Left cardiac atrium (tissue), 4 donors: ENCODE measurements at places on chromosomes 5 and 9. TPM values are rescaled to one million over a fixed set of nuclear protein-coding genes. Genes with fewer than 3 reads are reported as not detected.

DNA sequence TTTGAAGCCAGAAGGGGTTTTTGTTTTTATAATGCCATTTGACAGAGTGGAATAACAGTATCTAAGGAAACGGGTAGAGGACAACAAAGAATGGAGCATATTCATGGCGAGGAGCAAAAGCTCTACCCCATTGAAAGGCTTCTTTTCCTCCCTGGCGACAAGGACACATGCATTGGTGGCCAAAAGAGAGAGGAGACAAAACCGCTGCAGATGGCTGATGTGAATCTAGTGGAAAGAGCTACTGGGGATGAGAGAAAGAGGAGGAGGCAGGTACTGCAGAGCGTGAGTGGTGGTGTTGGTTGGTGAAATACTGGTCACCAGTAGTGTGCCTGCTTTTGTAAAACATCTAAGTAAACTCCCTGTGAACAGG lies 491 bp downstream of the APC start:
- DNase-seq, result no peak

- DNase-seq, result no peak
Observed at GRCh38 chr9:121651008-121651294, 483 bp upstream of the DAB2IP start.

GRCh38 chr9:88530051-88530450 lies 4.9 kb upstream of the NXNL2 start:
- no peak for DNase-seq

DNA sequence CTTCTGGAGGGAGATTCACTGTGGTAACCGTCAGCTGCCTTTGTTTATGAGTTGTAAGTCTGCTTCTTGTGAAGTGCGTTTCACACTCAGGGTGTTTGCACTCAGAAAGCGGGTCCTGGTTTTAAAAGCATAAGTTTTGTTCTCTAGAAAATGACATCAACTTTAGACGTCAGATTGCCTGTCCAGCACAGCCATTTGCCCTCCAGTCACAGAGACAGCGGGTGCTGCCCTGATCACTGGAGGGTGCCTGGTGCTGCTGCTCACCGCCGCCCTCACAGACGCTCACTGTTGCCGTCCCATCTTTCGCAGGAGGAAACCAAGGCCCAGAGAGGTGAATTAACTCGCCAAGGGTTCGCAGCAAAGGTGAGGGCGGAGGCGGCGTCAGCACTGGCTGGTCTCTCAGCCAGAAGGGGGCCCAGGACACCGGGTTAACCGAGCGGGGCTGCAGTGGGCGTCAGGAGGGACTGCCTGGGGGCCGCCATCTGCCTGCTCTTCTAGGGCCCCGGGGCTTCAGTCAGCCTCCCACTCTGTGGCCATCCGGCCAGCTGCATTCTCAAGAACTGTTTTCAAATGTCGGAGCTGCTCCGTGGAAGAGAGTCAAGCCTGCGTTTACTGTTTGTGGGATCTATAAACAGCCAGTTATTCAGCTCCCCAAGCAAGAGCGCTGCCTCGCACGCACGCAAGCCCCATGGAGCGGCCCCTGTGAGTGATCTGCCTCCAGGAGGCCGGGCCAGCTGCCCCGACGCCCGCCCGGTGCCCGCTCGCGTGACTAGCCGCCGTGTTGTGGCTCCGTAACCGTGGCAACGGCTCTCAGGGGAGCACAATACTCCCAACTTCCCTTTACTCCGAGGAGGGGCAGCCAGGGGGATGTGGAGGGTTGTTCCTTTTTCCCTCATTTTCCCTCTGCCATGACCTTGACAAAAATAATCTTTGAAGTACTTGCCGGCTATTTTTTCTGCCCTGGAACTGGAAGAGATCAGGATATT lies 43.4 kb upstream of the EXOC3 start:
- peak; percentile 90 for DNase-seq

DNA sequence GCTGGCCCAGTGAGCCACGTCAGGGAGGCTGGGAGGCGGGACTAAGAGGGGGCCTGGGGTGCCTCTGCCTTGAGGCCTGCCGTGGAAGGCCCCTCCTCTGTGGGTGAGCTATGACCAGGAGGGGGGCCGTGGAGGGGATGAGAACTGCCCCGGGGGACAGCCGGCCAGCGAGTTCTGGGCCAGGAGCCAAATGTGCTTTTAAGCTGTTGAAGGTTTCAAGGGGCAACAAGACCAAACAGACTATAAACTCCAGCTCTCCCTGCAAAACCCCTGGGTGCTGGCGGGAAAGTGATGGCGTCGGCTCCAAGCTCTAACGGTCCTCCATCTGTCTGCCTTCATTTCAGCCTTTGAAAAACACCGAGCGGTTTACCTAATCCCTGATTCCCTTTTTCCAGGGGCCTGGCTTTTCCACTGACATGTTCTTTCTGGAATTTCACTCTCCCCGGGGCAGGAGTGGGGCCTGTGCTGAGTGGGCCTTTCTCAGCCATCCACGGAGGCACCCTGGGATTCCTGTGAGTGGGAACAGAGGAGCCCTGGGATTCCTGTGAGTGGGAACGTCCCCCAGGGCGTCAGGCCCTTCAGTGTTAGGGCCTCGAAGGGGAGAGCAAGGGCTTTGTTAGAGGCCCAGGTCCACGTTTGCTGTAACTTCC lies 65.6 kb downstream of the COL5A1 start:
- peak; percentile 81 for DNase-seq

GRCh38 chr9:114991861-114992260 lies 61.5 kb upstream of the TNFSF8 start:
- DNase-seq, result no peak

DNA sequence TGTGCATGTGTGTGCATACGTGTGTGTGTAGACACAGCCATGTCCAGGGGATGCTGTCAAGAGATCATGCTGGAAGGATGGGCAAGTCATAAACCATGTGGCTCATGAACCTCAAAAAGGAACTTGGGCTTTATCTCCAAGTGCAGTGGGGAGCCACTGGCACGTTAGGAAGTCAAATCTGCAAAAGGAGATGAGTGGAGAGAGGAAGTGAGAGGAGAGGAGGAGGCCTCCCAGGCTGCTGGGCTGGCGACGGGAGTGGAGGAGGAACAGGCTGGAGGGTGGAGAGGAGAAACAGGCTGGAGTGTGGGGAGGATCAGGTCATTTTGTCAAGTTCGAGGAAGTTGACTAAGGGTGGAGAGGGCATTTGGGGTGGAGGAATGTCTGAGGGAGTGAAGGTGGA lies 29.2 kb upstream of the TIFAB start:
- no peak for DNase-seq

DNA sequence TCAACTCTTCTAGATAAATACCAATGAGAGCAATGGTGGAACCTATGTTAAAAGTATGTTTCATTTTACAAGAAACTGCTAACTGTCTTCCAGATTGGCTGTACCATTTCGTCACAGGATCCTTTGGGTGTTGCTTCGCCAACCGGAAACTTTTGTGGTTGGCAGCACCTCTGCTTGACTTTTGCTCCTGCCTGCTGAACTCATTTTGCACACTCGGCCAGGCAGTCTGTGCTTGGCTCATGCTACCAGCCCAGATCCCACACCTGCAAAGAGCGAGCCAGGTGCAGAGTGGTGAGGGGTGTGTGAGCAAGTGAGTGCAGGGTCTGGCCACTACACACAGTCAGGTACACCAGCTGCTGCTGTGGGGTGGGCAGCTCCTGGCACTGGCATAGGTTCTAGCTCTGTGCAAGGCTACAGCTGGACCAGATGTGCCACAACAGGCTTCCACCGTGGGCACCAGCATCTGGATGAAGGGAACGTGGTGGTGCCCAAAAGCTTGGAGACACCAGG lies 422.3 kb downstream of the PRR16 start:
- DNase-seq, result no peak

GRCh38 chr9:116322521-116322920 lies 168.9 kb downstream of the PAPPA start:
- no peak for DNase-seq

- no peak for DNase-seq
Observed at GRCh38 chr5:67234671-67235176, 38.1 kb upstream of the CD180 start.

GRCh38 chr5:91159647-91160046 lies 223.5 kb downstream of the ARRDC3 start:
- no peak for DNase-seq

DNA sequence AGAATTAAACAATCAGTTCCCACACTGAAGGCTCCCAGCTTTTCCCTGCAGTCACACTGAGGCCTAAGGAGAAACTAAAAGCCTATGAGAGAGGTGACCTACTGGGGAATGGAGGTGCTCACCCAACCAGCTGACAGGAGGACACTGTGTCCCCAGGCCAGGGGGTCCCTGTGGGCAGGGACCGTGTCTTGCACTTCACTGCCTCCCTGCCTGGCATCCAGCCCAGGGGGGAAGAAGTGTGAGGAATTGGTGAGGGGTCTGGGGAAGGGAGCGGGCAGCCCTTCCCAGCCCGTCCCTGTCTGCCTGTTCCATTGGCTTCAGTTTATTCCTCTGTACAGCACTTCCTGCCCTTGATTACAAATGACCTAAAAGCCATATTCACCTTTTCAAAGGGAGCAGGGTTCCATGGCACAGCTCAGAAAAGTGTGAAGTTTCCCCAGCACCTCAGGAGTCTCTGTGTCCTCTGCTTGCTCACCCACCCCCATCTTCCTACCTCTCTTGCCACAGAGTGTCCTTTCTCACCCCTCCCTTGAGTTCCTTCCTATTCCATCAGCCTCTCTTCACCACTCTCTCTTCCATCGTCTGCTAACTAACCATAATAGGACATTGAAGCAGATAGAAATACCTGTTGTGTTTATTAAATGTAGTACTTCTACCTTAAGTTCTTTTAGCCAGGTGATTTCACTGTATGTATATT lies 12.9 kb downstream of the OTULINL start:
- no peak for DNase-seq

DNA sequence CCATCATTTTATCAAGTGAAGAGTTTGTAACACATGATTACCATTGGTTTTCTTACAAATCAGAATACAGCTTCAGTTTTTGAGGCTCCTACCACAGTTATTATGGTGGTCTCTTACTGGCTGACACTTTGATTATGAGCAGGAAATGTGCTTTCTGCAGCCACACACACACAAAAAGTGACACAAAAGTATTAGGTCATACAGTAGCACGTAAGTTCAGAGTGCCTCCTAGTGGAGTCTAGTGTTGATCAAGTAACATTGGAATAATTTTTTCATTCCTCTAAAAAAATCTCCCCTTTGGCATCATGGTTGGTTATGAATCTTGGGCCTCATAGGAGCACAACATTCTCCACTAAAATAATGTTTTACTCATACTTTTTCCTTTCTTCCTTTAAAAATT lies 37.6 kb downstream of the PAM start:
- no peak for DNase-seq

- no peak for DNase-seq
Observed at GRCh38 chr9:126208216-126208758, 118.3 kb upstream of the MVB12B start.

- DNase-seq, result no peak
Observed at GRCh38 chr5:172691886-172692285, 50.8 kb downstream of the NEURL1B start.

GRCh38 chr5:101977729-101978345 lies 318.2 kb downstream of the SLCO4C1 start:
- no peak for DNase-seq

DNA sequence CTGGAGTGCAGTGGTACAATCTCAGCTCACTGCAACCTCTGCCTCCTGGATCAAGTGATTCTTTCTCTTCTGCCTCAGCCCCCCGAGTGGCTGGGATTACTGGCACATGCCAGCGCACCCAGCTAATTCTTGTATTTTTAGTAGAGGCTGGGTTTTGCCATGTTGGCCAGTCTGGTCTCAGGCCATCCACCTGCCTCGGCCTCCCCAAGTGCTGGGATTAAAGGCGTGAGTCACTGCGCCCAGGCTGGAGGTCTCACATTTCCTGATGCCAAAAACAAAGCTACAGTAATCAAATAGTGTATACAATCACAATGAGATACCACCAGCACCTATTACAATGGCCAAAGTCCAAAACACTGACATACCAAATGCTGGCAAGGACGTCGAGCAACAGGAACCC lies 51.1 kb downstream of the TTLL11 start:
- no peak for DNase-seq

DNA sequence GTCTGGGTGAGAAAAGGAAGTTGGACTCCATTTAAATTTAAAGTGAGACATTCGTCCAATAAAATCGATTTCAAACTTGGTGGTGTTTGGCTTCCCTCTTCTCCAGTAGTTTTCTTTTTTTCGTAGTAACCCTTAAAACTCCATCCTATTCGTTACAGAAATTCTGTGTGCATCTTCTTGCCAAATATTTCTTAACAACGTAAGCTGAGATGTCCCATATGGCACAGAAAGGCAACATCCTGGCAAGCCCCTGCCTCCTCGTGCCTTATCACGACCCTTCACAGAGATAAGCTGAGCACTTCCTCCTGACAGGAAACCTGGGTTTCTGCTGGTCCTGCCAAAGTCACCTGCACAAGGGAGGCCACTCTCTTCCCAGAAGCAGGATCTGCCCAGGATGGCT lies 11.8 kb upstream of the ADAMTS2 start:
- DNase-seq, result no peak

- peak; percentile 23 for DNase-seq
Observed at GRCh38 chr5:95959888-95960666, 1.6 kb downstream of the ELL2 start.

GRCh38 chr9:12859704-12860251 lies 85.0 kb downstream of the LURAP1L start:
- no peak for DNase-seq

DNA sequence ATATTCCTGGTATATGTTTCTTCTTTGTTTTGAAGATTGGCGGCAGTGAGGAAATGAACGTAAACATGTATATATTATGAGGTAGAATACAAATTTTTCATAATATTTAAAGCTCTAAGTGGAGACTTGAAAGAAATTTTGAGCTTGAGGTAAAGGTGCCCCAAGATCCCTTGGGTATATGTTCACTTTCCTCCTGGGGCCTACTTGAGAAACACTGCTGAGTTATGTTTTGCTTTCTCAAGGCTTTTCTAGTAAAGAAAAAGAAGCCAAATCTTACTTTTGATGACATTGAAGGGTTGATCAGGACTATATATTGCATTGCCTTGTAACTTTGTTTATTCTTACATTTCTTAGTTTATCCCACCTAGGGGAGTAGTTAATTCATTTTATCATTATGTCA lies 30.7 kb downstream of the AP3S1 start:
- DNase-seq, result no peak

- no peak for DNase-seq
Observed at GRCh38 chr5:116411101-116411571, 163.5 kb downstream of the SEMA6A start.

DNA sequence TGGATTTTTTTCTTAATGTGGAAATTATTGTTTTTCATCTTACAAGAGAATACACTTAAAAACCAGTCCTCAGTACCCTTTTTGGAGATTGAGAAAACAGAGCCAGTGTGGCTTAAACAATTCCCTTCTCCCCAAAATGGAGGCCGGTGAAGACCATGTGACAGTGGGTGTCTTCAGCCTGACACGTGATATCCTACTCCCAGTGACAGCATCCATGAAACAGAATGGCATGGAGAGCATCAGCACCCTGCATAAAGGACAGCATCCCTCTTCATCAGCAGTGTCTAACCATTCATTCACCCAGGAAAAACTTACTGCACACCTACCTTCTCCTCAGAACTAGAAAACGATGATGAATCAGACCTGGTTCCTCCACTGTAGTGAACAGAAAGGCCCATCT lies 103.4 kb upstream of the RAI14 start:
- DNase-seq, result no peak

- DNase-seq, result peak; percentile 87
Observed at GRCh38 chr9:137042751-137043727, 2.9 kb downstream of the NPDC1 start.

Gene SREK1
- 32.8 TPM for total RNA-seq

Gene CDH18
- not detected for total RNA-seq

Gene PHYHD1
- total RNA-seq, result 28.2 TPM

Gene TRIM36
- 0.71 TPM for total RNA-seq

Gene DND1
- total RNA-seq, result 0.35 TPM

Gene MYMK
- total RNA-seq, result not detected

Gene TPD52L3
- total RNA-seq, result not detected

Gene FSD1L
- 2.5 TPM for total RNA-seq

Gene GMCL2
- total RNA-seq, result not detected

Gene MYOT
- total RNA-seq, result 90.8 TPM

Gene ZNF879
- total RNA-seq, result 4.7 TPM
